ENCODE measurements at places on chromosomes 1 and 21. TPM values are rescaled to one million over a fixed set of nuclear protein-coding genes. Genes with fewer than 3 reads are reported as not detected.

DNA sequence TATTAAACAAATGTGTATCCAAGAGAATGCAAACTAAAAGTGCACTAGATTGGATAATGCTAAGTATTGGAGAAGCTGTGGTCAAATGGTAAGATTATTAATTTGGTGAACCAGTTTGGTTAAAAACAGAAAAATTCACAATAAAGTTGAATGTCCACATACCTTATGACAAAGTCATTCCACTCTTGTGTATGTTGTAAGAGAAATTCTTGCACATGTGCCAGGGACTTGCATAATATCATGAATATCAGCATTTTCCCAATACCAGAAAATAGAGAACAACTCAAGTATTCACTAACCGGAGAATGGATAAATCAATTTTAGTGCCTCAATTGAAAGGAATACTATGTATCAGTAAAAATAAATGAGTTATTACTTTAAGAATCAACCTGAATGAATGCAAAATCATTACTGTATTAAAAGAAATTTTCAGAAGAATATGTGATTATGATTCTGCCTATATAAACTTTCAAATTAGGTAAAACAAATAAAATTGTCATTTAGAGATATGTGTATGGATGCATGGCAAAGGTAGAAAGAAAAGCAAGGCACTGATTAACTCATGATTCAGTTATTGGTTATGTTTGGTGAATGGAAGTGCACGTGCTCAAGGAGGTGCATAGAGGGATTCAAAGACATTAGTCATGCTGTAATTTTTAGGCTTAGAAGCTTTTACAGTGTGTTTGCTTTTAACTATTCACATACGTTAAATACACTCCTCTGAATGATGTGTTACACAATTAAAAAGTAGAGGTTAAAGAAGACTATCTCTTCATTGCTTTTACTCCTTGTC is 217.4 kb upstream of the KCNK2 start:
- no peak for DNase-seq
- H3K27me3 ChIP-seq, result no peaks in the 10 kb centered on the region
- no peak overlapping the region for H3K27ac ChIP-seq
- H3K4me3 ChIP-seq, result no peak overlapping the region
- H3K4me1 ChIP-seq, result no peaks in the 10 kb centered on the region

Gene PRRX1
- total RNA-seq, result 44.8 TPM

Gene RBP7
- 24.7 TPM for total RNA-seq

- H3K27ac ChIP-seq, result peak overlapping the region; percentile 2
- no peak overlapping the region for H3K4me3 ChIP-seq
- DNase-seq, result no peak
- H3K27me3 ChIP-seq, result no peaks in the 10 kb centered on the region
Measured at GRCh38 chr1:33426916-33427315, 4.0 kb downstream of the PHC2 start.

- no peaks in the 10 kb centered on the region for H3K4me1 ChIP-seq
- no peak overlapping the region for H3K27ac ChIP-seq
- no peak for DNase-seq
- no peaks in the 10 kb centered on the region for H3K36me3 ChIP-seq
- no peak overlapping the region for H3K4me3 ChIP-seq
- no peaks in the 10 kb centered on the region for H3K27me3 ChIP-seq
Measured at GRCh38 chr21:22115746-22116145, 1117.5 kb downstream of the NCAM2 start.

Gene IPP
- 9.7 TPM for total RNA-seq

DNA sequence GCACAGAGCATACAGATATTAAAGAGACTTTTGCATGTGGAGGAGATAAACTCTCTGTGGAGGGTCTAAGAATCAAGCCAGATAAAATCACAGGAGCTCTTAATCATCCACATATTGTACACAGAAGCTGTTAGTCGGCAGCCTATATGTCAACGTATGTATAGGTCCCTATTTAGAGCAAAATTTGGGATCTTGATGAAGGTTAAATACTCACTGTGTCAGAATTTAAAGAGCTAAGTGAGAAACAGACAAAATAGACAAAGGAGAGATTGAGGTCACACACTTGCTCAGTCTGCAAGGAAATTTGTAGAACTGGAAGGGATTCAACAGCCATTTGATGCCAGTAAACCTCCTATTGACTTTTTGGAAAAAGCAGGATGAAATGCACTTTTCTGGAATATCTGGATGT is 4.1 kb upstream of the IRF2BP2 start:
- H3K36me3 ChIP-seq, result no peaks in the 10 kb centered on the region
- no peak for DNase-seq
- H3K27ac ChIP-seq, result peak overlapping the region; percentile 100
- peaks cover 60% of the 10 kb centered on the region for H3K4me1 ChIP-seq
- no peaks in the 10 kb centered on the region for H3K27me3 ChIP-seq
- H3K4me3 ChIP-seq, result no peak overlapping the region

Gene OR6K3
- not detected for total RNA-seq

- no peak overlapping the region for H3K27ac ChIP-seq
- no peaks in the 10 kb centered on the region for H3K36me3 ChIP-seq
Measured at GRCh38 chr21:27380303-27380702, 413.4 kb upstream of the ADAMTS5 start.

Gene SPRR2F
- not detected for total RNA-seq

GRCh38 chr21:34583926-34584563 is 30.9 kb downstream of the RCAN1 start:
- H3K36me3 ChIP-seq, result no peaks in the 10 kb centered on the region
- DNase-seq, result peak; percentile 37
- H3K27me3 ChIP-seq, result no peaks in the 10 kb centered on the region
- no peak overlapping the region for H3K4me3 ChIP-seq
- H3K27ac ChIP-seq, result peak overlapping the region; percentile 83

DNA sequence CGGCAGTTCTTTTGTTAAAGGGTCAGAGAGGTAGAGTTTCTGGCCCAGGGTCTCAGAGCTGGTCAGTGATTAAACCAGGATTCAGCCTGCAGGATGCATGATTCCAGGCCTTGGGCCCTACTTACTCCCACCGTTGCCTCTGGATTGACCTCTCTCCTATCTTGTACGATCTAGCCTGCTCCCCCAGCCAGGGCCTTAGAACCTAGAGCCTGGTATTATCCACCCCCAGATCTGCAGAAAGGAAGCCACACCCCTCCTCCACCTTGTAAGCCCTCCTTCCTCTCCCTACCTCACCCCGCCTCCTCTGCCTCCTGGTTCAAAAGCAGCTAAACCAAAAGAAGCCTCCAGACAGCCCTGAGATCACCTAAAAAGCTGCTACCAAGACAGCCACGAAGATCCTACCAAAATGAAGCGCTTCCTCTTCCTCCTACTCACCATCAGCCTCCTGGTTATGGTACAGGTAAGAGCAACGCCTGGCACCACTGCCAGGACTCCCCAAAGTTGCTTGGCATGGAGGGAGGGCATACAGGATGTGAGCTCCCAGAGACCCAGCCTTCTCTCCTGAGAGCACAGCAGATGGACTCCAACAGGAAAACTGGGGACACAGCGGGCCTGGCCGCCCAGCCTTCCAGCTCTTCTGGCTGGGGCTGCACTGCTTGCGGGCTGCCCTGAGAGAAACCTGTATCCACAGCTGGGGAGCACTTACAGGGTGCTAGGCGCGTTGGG is at the start of gene CD52:
TSS of gene CD52 (plus strand) at position 347 of the 726 bp plus-strand sequence. CDS start at position 407, 60 bp downstream.
- peak within 1 kb of the TSS; percentile 3 for H3K4me3 ChIP-seq
- H3K36me3 ChIP-seq, result no peaks in the 10 kb centered on the region
- H3K4me1 ChIP-seq, result peaks cover 17% of the 10 kb centered on the region
- H3K27me3 ChIP-seq, result no peaks in the 10 kb centered on the region
- no peak within 1 kb of the TSS for H3K27ac ChIP-seq

DNA sequence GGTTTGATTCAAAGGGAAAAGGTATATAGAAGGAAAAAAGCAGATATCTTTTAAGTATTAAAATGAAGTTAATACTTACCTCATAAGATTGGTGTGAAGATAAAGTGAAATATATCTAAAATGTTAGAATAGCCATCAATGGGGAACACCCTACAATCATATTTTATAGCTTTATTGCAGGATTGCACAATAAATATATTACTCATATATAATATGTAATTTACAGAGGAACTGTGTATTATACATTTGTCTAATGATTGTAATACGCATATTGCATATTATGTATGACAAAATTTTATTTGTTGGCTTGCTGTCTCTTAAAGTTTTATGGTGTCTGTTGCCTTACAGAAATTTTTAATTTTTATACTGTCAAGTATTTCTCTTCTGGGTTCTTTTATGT is 47.8 kb downstream of the UCHL5 start:
- no peaks in the 10 kb centered on the region for H3K36me3 ChIP-seq
- H3K4me3 ChIP-seq, result no peak overlapping the region
- H3K27ac ChIP-seq, result no peak overlapping the region
- no peaks in the 10 kb centered on the region for H3K27me3 ChIP-seq

DNA sequence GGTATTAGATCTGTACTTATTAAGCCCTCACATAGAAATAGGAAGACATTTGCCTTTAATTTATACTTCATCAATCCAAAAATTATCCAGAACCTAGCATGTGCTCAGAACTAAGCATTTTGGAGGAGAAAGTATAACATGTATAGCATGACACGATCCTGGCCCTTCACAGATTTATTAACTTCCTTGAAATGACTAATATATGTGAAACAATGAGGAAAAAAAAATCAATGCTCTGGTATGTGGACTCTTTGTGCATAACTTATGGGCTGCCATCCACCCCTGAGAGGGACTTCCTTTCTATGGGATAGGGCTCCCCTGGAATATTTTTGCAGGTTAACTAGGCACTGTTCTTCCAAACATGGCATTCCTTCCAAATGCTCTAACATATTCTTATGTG is 36.6 kb downstream of the CCDC185 start:
- H3K27me3 ChIP-seq, result no peaks in the 10 kb centered on the region
- no peaks in the 10 kb centered on the region for H3K36me3 ChIP-seq

Gene CR1
- 1.9 TPM for total RNA-seq

DNA sequence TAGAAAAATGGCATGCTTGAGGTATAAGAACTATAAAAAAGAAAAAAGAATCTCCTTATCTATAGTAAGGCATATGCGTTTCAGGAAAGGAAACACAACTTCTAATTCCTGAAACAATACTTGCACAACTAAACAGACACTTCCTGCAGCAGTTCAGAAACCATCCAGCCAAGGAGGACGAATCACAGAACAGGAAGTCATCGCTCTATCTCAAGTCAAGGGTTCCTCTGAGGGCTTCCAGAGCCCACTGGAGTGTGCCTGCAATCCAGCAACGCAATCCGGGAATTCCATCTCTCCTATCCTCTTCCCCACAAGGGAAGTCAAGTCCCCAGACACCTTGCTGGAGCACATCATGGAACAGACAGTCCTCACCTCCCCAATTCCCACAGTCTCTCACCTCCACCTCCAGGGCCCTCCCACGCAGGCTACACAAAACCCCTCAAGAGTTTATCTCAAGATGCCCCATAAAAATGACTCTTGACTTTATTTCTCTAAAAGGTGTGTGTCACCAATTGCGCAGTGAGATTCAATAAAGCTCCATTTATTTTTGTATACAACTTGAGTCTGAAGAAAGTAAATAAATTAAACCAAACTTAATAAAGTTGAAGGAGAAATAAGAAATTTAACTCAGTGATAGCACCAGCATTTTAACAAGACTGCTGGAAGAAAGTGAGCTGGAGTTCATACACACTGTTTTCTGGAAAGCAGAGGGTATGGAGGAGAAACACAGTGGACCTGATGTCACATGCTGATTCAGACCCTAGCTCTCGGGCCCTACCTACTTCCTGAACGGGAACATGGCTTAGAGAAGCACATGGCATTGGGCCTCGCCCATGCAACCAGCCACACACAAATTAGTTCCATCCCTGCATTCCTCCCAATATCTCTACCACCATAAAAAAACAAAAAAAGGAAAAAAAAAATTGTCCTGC is 39.9 kb downstream of the SIPA1L2 start:
- no peak overlapping the region for H3K4me3 ChIP-seq
- peak; percentile 47 for DNase-seq
- H3K36me3 ChIP-seq, result no peaks in the 10 kb centered on the region
- H3K27me3 ChIP-seq, result no peaks in the 10 kb centered on the region
- peak overlapping the region; percentile 71 for H3K27ac ChIP-seq

GRCh38 chr1:19068639-19069276 is 112.3 kb upstream of the IFFO2 start:
- H3K4me1 ChIP-seq, result peaks cover 25% of the 10 kb centered on the region
- H3K36me3 ChIP-seq, result peaks cover 12% of the 10 kb centered on the region
- no peak for DNase-seq
- no peak overlapping the region for H3K4me3 ChIP-seq

DNA sequence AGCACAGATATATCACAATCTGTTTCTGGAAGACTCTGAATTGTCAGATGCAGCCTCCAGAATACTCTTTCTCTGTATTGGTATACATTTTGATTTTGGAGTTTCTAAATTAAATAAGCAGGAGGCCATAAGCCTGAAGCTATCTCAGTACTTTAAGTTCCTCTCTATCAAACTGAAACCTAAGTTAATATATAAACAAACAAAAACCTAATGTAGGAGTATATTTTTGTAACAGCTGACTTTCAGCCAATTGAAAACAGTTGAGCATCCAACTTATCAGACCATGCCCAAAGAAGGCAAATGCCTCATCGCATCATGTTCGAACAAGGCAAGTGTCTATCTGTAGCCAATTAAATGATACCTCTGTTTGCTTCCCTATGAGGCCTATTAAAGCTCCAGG is 1054.4 kb downstream of the AMY1C start:
- no peaks in the 10 kb centered on the region for H3K4me1 ChIP-seq
- H3K27ac ChIP-seq, result no peak overlapping the region
- H3K36me3 ChIP-seq, result no peaks in the 10 kb centered on the region
- no peak overlapping the region for H3K4me3 ChIP-seq
- DNase-seq, result no peak

GRCh38 chr1:22342734-22343191 is 108.9 kb upstream of the ZBTB40 start:
- DNase-seq, result no peak
- H3K27ac ChIP-seq, result no peak overlapping the region
- H3K27me3 ChIP-seq, result peaks cover 67% of the 10 kb centered on the region
- no peaks in the 10 kb centered on the region for H3K36me3 ChIP-seq
- H3K4me1 ChIP-seq, result no peaks in the 10 kb centered on the region

Gene FCRL1
- total RNA-seq, result not detected

Gene A3GALT2
- not detected for total RNA-seq

Gene CCDC185
- total RNA-seq, result not detected

DNA sequence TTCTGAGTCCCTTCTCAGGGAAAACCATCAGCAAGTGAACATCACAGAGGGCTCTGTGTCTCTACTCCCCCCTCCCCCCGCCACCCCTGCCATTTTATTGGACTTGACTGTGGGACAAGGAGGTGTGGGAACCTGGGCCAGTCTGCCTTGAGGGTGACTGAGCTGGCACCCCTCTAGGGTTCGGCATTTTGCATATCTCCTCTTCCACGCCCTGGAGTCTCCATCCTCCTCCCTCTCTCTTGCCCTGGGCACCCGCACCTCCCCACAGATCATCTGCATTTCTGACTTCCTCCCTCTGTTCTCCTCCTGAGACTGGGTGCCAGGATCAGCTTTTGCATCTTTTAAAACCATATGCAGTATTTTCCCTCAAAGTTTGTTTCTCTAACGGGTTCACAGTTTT is 107.1 kb upstream of the ERRFI1 start:
- H3K27me3 ChIP-seq, result no peaks in the 10 kb centered on the region
- H3K36me3 ChIP-seq, result no peaks in the 10 kb centered on the region
- H3K27ac ChIP-seq, result peak overlapping the region; percentile 73

Gene MPL
- 0.32 TPM for total RNA-seq

Gene DEPDC1
- 1.4 TPM for total RNA-seq

- H3K27ac ChIP-seq, result no peak overlapping the region
- H3K4me3 ChIP-seq, result no peak overlapping the region
- DNase-seq, result no peak
- H3K27me3 ChIP-seq, result no peaks in the 10 kb centered on the region
- no peaks in the 10 kb centered on the region for H3K4me1 ChIP-seq
- H3K36me3 ChIP-seq, result no peaks in the 10 kb centered on the region
Measured at GRCh38 chr1:213281640-213282301, 230.7 kb downstream of the RPS6KC1 start.

Data from heart left ventricle (tissue), 16 donors.